Uterus (tissue), 4 donors: ENCODE measurements at places on chromosomes 5 and 9. TPM values are rescaled to one million over a fixed set of nuclear protein-coding genes. Genes with fewer than 3 reads are reported as not detected.

GRCh38 chr9:94554439-94555331, at the start of gene PCAT7:
PCAT7 (plus strand) TSS chr9:94555083.
- H3K4me1 ChIP-seq: no peaks in the 10 kb centered on the region
- no peak within 1 kb of the TSS for H3K4me3 ChIP-seq
- H3K27ac ChIP-seq: no peak within 1 kb of the TSS
- no peaks in the 10 kb centered on the region for H3K27me3 ChIP-seq
- no peak for DNase-seq

DNA sequence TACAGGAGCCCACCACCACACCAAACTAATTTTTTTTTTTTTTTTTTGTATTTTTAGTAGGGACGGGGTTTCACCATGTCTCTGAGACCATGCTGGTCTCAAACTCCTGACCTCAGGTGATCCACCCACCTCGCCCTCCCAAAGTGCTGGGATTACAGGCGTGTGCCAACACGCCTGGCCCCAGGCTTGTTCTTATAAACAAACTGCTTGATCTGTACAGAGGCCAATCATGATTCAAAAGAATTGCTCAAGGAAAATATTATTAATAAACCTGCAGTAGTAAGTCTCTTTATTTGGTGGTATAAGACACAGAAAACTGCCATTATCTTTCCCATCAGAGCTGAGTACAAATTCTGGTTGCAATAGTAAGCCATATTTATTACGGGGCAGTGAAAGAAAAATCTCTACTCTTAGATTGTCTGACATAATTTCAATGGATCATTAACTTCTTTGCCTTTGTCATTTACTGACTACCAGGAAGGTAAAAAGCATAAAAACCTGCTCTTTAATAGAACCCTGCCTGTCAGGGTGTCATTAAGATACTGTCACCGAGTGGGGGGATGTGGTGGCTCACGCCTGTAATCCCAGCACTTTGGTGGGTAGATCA, 33.3 kb downstream of the RASEF start:
- no peaks in the 10 kb centered on the region for H3K27me3 ChIP-seq
- H3K4me3 ChIP-seq: no peak overlapping the region
- DNase-seq: no peak

GRCh38 chr9:89160806-89161205, 17.8 kb downstream of the SHC3 start:
- no peak overlapping the region for H3K27ac ChIP-seq
- no peak overlapping the region for H3K4me3 ChIP-seq
- DNase-seq: no peak
- H3K36me3 ChIP-seq: no peaks in the 10 kb centered on the region
- H3K4me1 ChIP-seq: no peaks in the 10 kb centered on the region
- H3K27me3 ChIP-seq: no peaks in the 10 kb centered on the region

- DNase-seq: no peak
- no peak overlapping the region for H3K27ac ChIP-seq
- H3K27me3 ChIP-seq: no peaks in the 10 kb centered on the region
These were observed 182.5 kb downstream of the TMEM167A start for GRCh38 chr5:82894716-82895115.

TAS2R1 gene
- total RNA-seq: not detected

AQP3 gene
- total RNA-seq: not detected

LNPEP gene
- total RNA-seq: 93.9 TPM

PHF24 gene
- total RNA-seq: 0.85 TPM

ADAM19 gene
- 11.3 TPM for total RNA-seq

GRCh38 chr5:11075035-11075805, 314.2 kb upstream of the DAP start:
- no peak for DNase-seq
- H3K4me3 ChIP-seq: no peak overlapping the region
- no peaks in the 10 kb centered on the region for H3K27me3 ChIP-seq

- H3K36me3 ChIP-seq: no peaks in the 10 kb centered on the region
- no peaks in the 10 kb centered on the region for H3K27me3 ChIP-seq
- H3K27ac ChIP-seq: no peak overlapping the region
These were observed 19.6 kb downstream of the TMEM38B start for GRCh38 chr9:105714020-105714331.

GRCh38 chr9:36436909-36437308, 36.8 kb upstream of the RNF38 start:
- H3K27me3 ChIP-seq: no peaks in the 10 kb centered on the region
- H3K4me3 ChIP-seq: no peak overlapping the region
- H3K27ac ChIP-seq: no peak overlapping the region
- no peak for DNase-seq
- no peaks in the 10 kb centered on the region for H3K36me3 ChIP-seq

DNA sequence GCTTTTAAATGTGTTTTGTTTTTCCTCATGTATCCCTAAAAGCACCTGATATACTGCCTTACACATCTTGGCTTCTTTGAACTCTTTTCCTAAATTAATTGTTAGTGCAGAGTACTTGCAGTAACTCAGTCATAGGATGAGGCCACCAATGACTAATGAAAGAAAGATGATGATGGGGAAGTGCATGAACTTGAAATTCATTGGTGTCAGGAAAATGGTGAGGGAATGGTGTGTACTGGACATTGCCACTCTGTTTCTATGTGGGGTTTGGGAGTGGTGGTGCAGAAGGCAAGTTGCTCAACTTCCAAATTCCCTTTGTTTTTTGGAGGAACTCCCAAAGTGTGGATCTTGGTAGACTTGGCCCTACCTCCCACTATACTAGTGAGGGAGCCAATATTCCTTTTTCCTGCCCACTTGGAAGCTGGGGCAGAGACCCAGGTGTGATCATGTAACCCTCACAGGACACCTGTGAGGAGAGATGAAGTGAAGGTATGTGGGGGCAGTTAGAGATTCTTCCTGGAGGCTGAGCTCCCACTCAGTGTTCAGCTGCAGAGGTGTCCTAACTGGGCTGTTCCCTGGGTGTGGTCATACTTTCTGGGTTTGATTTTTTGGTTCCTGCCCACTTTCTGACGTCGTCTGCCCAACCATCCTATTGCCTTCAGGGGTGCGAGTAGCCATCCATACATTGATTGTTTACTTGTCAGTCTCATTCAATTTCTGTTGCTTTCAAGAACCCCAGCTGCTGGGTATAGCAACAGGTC, 298.5 kb downstream of the MAST4 start:
- no peaks in the 10 kb centered on the region for H3K4me1 ChIP-seq
- H3K36me3 ChIP-seq: no peaks in the 10 kb centered on the region
- H3K27ac ChIP-seq: no peak overlapping the region
- H3K4me3 ChIP-seq: no peak overlapping the region
- DNase-seq: no peak

DNA sequence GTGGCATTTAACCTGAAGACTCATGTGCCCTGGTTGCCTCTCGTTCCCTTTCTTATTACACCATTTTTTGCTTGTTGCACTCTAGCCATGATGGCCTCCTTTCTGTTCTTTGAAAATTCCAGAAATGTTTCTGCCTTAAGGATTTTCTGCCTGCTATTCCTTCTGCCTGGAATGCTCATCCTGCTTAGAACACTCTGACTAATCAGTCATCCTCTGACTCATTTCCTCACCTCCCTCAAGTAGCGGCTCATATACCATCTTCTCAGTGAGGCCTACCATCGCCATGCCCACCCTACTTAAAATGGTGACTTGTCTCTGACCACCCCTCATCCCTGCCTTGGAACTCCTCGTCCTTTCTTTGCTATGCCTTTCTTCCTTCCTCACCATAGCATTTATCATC, 68.8 kb downstream of the KIF4B start:
- H3K4me3 ChIP-seq: no peak overlapping the region
- no peaks in the 10 kb centered on the region for H3K36me3 ChIP-seq
- H3K27me3 ChIP-seq: no peaks in the 10 kb centered on the region
- H3K4me1 ChIP-seq: no peaks in the 10 kb centered on the region

GRCh38 chr9:16329671-16330113, 540.8 kb downstream of the BNC2 start:
- H3K36me3 ChIP-seq: no peaks in the 10 kb centered on the region
- no peak for DNase-seq
- H3K27ac ChIP-seq: peak overlapping the region; percentile 23

DNA sequence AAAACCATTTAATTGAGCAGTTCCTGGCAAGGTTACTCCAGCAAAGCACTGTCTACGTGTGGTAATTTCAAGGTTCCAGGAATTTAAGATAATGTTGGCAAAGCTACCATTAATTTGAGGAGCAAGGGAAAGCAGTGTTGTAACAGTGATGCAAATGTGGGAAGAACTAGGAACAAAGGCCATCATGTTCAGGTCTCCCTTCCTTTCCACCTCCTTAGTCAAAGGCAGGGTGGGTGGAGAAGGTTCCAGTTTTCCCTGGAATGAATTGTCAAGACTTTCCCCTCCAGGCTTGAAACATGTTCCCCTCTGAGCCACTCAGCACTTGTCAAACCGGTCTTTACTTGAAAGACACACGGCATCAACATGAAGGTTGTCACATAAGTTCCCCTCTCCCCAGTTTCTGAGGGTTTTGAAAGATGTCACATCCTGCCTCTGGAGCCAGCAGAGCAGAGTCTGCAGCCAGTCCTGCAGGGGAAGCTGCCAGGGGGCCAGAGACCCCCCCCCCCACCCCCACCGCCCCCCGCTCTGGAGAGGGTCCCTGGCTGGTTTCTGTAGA, 226.0 kb downstream of the GAS1 start:
- H3K36me3 ChIP-seq: no peaks in the 10 kb centered on the region
- H3K4me1 ChIP-seq: peaks cover 10% of the 10 kb centered on the region
- DNase-seq: no peak
- peak overlapping the region; percentile 84 for H3K27ac ChIP-seq
- no peak overlapping the region for H3K4me3 ChIP-seq

- no peak overlapping the region for H3K4me3 ChIP-seq
- H3K4me1 ChIP-seq: no peaks in the 10 kb centered on the region
- no peaks in the 10 kb centered on the region for H3K27me3 ChIP-seq
These were observed 57.3 kb upstream of the WWC1 start for GRCh38 chr5:168234133-168234532.

FAXDC2 gene
- total RNA-seq: 126 TPM

DNA sequence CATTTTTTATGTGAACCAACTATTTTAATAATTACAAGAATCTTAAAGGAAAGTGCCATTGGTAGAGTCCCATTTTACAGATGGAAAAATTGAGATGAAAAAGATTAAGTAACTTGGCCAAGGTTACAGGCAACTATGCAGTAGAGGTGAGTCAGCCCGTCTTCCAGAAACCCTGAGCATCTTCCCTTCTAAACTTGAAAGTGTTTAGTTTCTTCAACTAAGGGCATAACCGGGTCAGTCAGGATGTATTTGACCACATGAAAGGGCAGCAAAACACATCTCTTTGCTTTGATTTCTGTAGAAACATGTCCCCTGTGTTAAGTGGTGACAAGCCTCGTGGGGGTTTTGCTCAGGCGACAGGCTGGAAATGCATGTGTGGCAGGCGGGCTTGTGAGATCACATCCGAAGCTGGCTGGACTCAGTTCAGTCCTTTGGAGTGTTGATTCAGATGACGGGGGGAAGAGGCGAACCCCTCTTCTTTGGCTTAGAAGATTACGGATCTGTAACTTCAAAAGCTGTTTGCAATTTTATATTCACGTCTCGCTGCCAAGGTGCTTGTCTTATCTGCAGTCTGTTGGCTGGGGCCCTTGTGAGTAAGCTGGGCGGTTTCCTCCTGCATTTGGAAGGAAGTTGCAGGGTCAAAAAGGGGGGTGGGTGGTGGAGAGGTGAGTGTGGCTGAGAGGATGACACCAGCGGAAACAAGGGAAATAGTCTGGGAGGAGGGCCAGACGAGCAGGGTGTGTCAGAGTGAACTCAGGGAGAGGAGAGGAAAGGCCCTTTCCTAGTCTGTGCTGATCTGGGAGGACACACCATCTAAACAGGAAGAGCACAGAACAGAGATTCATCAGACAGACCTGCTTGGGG, 78.9 kb upstream of the RPS23 start:
- H3K27ac ChIP-seq: peak overlapping the region; percentile 68
- H3K36me3 ChIP-seq: no peaks in the 10 kb centered on the region
- peak; percentile 95 for DNase-seq
- H3K4me1 ChIP-seq: peaks cover 10% of the 10 kb centered on the region
- no peaks in the 10 kb centered on the region for H3K27me3 ChIP-seq
